Right forelimb (tissue), 1 donor: ENCODE measurements at places on chromosomes 1 and 21.
A peak's percentile ranks its signal among the peaks of the same experiment; 100 is the strongest.

GRCh38 chr1:3669421-3669821, 17.1 kb downstream of the TP73 start:
- DNase-seq = peak; percentile 30

GRCh38 chr1:80054129-80054528, 1047.6 kb upstream of the ADGRL4 start:
- no peak for DNase-seq

GRCh38 chr1:43279666-43280065, 5.7 kb downstream of the C1orf210 start:
- DNase-seq = no peak

- no peak for DNase-seq
Measured at GRCh38 chr1:46166521-46167462, 8.1 kb upstream of the TSPAN1 start.

DNA sequence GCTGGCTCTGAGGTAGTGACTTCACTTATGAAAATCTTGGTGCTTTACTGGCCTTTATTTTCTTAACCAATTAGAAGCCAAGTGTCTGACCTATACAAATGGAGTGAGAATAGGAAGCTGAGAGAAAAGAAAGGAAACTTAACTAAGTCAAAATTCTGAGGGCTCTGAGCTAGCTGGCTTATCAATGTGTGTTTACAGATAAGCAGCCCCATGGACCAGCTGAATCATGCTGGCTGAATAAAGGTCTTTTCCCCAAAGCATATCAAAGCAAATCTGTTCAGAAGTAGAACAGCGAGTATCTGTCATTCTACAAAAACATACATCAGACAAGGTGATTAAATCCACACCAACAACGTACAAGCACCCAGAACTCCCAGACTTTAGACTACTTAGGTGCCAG, 117.2 kb downstream of the BRINP2 start:
- DNase-seq = no peak

DNA sequence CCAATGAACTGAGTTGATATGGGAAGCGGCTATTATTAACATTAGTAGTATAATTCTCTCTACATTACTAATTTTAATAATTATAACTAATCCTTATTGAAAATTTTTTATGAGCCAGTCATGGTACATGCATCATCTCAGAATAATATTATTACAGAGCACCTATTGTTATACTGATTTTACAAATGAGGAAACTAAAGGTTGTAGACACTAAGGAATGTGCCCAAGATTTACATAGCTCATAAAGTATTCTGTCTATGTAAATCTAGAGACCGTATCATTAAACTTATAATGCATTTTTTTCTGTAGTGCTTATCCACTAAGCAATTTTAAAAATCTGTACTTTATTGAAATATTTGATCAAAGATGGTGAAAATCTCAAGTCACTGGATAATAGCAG, 825.9 kb downstream of the PLA2G4A start:
- DNase-seq = no peak

GRCh38 chr1:40183055-40183710, 22.0 kb downstream of the RLF start:
- no peak for DNase-seq

- no peak for DNase-seq
Measured at GRCh38 chr1:113103977-113104376, 31.0 kb downstream of the LRIG2 start.

DNA sequence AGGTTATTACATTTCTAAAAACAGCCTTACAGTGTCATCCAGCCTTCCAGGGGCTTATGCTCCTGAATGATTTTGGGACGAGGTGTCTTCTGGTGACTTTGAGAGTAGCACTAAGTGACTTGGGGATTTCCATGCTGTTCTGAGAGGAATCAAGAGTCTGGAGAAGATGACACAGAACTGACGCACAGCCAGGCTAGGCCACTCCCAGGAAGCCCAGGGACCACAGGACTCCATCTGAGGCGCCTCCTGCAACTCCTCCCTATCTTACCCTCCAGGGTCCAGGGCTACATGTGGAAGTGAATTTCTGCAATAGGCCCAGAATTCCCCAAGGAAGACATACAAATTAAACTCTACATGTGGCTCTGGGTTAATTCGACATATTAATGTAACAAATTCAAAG, 92.5 kb downstream of the SLC25A24 start:
- DNase-seq = no peak

DNA sequence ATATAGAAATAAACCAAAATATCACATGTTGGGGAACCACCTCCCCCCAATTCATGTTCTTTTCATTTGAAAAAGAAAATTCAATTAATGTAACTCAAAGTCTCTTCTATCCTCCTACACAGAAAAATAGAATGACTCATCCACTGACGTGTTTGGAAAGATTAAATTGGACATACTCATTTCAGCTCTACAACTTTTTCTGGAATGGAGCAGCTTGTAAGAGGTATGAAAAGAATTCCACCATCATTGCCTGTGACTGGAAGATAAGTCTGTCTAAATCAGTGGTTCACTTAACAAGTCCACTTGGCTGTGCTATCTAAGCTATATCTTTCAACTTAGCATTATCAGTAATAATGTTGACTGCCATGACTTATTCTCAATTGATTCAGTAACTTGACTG, 702.3 kb downstream of the BRINP3 start:
- no peak for DNase-seq

- DNase-seq = no peak
Measured at GRCh38 chr1:25684216-25684965, 67.8 kb downstream of the MAN1C1 start.

DNA sequence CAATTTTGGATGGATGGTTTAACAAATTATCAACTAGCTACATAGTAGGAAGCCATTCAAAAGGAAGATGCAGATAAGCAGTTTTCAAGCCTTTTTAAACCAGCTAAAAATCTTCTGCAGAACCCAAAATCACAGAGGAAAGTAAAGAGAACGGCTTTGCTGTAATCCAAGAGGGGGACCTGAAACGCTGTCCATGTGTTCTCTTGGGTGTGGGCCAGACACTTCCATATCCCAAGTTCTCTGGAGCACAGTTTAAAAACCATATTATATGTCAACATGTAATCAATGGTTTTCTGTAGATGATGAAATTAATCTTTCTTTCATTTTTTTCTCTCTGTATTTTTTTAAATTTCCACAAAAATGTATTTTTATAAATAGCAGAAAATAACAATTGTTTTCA, 90.5 kb downstream of the SELENOF start:
- DNase-seq = no peak

GRCh38 chr1:2823921-2824610, 22.6 kb upstream of the TTC34 start:
- peak; percentile 11 for DNase-seq

GRCh38 chr1:67348586-67349252, 41.0 kb downstream of the IL12RB2 start:
- no peak for DNase-seq

DNA sequence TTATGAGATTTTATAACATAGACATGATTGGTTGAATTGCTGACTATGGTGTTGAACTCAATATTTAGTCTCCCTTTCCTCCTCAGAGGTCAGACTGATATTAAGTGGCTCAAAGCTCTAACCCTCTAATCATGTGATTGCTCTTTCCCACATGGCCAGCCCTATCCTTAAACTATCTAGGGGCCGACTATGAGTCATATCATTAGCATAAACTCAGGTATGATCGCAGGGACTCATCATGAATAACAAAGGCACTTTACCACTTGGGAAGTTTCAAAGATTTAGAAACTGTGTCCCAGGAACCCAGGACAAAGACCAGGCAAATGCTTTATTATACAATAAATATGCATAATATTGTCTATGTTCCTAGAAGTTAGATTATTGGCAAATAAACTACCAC, 894.6 kb upstream of the NEGR1 start:
- DNase-seq = no peak

DNA sequence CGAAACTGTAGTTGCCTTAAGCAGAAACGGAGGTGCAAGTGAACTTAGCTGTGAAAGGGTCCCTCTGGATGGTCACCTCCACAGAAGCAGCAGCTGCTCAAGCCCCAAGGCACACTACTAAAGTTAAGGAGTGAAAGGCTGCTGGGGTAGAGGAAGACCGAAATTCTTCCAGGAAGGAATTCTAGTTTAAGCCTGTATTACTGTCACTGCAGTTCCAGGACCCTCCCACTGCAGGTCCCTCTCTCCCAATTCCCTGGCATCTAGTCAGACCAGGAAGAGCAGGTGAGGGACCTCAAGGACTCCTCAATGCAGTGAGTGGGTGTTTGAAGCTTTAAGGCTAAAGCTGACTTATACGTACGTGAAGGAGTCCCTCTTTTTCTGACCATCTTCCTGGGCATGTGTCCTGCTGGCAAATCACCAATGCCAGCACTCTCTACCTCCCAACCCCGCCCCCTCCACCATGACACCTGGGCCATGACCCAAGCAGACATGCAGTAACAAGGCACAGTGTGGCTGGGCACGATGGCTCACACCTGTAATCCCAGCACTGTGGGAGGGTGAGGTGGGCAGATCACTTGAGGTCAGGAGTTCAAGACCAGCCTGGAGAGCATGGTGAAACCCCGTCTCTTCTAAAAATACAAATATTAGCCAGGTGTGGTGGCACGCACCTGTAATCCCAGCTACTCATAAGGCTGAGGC, 57.2 kb downstream of the TGFBR3 start:
- no peak for DNase-seq

DNA sequence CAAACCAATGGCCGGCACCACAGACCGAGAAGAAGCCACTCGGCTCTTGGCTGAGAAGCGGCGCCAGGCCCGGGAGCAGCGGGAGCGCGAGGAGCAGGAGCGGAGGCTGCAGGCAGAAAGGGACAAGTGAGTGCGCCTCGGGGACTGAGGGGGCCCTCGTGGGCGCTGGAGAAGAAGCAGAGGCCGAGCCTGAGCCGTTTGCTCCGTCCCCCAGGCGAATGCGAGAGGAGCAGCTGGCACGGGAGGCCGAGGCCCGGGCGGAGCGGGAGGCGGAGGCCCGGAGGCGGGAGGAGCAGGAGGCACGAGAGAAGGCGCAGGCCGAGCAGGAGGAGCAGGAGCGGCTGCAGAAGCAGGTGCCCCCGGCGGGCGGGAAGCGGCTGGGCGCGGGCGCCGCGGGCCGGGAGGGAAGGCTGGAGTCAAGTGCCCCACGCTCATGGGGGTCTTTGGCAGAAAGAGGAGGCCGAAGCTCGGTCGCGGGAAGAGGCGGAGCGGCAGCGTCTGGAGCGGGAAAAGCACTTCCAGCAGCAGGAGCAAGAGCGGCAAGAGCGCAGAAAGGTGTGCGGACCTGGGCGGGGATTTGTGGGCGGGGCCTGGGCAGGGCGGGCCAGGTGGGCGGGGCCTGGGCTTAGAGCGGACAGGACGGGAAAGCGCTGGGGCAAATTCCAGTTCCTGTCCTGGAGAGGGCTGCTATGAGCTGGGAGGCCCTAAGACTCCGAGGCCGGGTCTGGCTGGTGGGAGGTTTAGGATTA, 22.7 kb downstream of the MAP7D1 start:
- DNase-seq = no peak

DNA sequence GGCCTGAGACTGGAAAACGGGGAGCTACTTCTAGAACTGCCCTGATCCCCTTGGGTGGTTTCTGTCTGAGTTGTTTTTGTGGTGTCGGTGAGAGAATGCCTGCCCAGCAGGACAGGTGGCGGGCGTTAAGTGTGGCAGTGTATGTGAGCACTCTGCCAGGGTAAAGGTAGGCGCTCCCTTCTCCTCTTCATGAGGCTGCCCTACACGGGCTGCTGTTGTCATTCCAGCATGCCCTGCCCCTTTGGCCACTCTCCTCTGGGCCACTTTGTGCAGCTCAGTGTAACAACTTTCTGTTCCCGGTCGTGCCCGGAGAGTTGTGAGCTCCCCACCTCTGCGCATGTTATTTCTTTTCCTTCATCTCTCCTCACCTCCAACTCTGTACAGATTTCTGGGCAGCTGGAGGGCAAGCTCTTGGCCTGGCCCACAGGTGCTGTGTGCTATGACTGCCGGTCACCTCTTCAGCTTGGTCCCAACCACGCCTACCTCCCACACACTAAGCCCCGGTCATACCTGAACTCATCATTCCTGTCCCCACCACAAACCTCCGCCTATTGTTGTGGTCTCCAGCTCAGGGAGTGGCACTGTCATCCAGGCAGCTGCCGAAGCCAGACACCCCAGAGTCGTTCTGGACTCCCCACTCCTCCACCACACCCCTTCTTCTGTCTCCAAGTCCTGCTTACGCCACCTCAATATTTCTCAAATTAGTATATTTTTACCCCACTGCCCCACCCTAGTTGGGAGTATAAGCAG, 69.0 kb downstream of the GADD45A start:
- DNase-seq = no peak

- DNase-seq = no peak
Measured at GRCh38 chr1:56584910-56585528, 5.7 kb upstream of the PLPP3 start.

GRCh38 chr1:155636397-155637153, 26.6 kb downstream of the MSTO1 start:
- DNase-seq = no peak

DNA sequence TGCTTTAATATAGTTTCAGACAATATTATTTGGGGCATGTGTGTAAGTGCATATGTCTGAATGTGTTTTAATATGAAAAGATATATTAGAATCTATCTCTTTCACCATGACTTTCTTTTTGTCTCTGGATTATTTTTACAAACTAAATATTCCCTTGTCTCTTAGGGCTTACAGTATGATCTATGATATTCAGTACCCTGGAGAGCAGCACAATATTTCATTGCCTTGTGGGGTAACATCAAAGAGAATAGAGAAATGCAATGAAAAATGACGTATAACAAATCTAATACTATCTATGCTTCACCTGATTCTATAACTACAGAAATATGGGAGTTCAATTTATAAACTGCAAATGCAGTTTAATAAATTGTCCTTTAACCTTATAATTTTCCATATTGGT, 2084.5 kb downstream of the MRPL39 start:
- DNase-seq = no peak

DNA sequence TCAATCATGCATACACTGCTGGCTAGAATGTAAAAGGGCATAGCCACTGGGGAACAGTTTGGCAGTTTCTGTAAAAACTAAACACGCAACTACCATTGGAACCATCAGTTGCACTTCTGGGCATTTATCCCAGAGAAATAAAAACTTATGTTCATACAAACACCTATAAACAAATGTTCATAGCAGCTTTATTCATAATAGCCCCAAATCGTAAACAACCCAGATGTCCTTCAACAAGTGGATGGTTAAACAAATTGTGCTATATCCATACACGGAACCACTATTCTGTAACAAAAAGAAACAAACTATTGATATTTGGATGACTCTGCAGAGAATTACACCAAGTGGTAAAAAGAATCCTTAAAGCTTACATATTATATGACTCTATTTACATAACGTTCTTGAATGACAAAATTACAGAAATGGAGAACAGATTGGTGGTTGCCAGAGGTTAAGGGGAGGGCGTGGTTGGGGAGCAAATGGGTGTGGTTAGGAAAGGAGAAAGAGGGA, 22.8 kb downstream of the LACTBL1 start:
- no peak for DNase-seq

DNA sequence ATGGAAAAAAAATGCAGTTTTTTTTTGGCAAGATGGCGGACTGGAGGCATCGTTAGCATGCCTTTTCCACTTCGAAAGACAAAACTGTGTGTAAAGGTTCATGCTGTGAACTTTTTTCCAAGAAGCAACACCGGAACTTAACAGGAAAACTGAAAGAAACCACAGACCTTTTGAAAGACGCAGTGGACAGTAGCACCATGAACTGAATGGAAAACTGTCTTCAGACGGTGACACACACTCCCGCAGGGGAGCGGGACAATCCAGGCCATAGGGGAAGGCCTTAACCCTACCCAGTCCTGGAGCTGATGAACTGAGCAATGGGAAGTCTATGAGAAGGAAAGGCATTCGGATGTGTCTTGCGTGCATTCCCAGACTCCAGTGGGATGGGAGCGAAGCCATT, 54.9 kb downstream of the NEK7 start:
- DNase-seq = no peak

- no peak for DNase-seq
Measured at GRCh38 chr21:32163386-32163785, 115.5 kb downstream of the MIS18A start.

GRCh38 chr1:109240158-109241152, 8.9 kb upstream of the CELSR2 start:
- DNase-seq = peak; percentile 81
